ENCODE measurements at places on chromosomes 5 and 9.

GRCh38 chr9:115200711-115201505 is 83.0 kb upstream of the TNC start:
- DNase-seq = no peak

DNA sequence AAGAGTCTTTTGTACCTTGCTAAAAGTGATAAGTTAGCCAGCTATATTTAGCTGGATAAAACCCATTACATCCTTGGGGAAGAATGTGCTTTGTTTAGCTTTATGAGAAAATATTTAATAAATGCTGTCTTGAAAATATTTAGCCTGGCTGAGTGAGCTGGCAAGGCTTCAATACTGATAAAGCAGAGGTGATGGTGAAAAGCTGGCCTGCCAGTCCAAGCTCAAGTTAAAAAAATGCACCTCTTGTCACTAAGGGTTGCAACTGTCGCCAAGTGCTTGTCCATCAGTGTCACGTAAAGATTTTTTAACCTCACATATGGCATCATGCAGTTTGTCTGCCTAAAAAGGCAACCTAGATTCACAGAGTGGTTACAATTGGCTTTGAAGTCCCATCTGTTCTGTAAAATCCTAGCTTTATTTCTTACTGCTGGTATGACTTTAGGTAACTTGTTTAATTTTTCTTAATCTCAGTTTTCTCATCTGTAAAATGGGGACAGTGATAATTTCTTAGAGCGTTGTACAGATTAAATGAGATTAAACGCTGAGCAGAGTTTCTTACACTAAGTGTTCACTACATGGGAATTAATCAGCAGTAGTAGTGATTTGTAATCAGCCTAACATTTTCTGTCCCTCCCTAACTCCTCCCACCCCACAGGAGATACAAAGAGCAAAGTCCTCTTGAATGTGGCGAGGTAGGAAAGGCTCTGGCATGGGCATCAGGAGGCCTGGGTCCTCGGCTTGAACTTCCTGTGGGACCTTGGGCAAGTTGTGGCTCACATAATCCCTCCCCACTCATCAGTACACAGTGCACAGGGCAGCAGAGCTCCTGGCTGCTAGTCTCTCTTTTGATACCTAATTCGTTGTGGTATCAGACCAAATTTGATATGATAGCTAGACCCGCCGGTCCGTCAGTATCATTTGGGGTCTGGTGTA is 48.7 kb downstream of the PIK3R1 start:
- no peak for DNase-seq

- peak; percentile 48 for DNase-seq
These were observed 56.7 kb upstream of the SLC28A3 start for GRCh38 chr9:84397151-84397728.

DNA sequence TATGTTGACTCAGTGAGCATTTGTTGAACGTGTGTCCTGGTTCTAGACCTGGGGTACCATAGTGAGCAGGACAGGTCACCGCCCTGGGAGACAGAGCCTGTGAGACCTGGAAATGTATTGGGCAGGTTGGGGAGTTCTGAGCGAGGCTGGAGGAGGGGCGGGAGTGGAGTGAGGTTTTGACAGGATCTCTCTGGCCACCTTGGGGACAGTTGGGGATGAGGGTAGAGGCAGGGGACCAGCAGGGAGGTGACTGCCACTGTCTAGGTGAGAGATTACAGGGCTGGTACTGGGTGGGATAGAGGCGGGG is 7.4 kb downstream of the WNK2 start:
- DNase-seq = no peak

DNA sequence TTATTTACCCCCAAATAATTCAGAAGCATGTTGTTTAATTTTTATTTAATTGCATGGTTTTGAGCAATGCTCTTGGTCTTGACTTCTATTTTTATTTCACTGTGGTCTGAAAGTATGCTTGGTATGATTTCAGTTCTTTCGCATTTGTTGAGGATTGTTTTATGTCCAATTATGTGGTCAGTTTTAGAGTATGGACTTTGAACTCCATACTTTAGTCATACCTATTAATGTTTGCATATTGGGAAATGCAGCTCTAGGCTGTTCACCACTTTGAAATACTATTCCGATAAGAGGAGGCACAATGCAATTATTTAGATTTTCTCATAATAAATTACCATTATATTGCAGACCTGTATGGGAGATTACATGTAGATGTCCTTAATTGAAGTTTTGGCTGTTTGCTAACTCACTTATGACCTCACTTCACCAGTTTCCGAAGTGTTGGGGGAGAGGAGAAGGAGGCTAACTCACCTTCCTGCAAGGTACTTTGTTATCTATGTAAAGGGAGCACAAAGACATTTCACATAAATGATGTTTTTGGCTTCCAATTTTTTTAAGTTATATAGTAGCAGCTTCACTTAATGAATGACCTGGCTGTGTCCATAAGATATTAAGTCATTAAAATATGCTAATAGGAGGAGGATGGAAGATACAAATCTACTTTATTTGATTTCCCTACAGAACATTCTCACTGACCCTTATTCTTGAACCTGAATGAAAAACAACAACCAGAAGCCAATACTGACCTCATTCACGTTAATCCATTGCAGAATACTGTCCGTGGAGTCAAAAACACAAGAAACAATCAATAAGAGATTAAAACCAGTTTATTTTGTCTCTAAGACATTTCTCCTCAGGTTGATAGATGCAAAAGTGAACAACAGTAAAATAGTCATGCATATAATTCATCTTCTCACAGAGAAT is 970.3 kb upstream of the ARRDC3 start:
- no peak for DNase-seq

DNA sequence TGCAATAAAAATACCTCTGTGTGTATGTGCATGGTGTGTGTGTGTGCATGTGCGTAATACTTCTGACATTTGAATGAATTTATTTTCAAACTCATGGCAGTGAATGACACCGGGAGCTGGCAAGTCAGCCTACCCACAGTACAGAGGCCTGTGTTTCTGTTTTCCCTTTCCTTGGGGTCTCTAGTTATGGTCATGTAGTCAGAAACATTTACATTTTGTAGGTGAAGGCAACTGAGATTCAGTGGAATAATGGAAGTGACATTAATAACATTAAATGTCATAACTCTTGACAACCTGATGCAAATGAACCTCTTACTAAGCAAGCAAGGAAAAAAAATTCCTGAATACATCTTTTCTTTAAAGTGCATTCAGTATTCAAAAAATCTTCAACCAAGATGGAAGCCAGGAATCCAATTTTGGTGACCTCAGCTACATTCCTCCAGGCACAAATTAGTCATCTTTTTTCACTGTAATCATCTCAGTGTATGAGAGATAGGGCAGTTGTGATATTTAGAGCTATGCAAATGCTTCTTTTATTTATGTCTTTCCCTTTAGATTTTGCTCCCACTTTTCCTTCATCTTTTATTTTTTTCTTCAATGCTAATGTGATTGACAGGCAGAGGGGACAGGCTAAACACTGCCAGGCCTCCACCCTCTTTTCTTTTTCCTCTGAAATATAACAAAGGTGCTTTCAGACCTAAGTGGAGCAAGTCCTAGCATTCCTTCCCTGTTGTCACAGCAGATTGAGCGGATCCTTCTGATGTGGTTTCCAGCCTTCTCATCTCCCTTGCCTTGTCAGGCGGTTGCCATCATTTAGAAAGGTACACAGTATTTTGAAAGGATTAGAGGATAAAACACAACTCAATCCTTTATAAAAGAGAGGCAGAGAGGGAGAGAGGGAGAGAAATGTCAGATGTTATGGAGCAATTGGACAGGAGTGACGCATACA is 569.8 kb upstream of the ADAMTS16 start:
- DNase-seq = no peak

GRCh38 chr5:178587763-178588611 is 2.2 kb downstream of the COL23A1 start:
- no peak for DNase-seq

DNA sequence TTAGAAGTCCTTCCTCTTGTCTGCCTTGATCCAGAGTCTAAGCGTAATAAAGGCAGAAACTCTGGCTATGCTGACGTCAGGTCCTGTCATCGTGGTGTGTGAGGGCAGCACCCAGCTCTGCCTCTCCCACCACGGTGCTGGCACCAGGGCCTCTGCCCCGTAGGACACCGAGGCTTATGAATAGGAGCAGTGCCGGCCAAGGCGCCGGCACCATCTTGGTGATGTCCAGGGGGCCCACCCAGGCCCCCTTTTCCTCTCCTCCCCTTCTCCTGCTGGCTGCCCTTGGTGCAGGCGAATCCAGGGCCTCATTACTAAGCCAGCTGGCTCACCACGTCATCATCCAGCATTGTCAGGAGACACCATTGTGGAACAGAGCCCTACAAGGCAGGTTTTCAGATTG is 252.3 kb downstream of the FANCC start:
- no peak for DNase-seq

GRCh38 chr5:118236108-118236849 is 752.1 kb downstream of the DTWD2 start:
- DNase-seq = no peak

- no peak for DNase-seq
These were observed 23.3 kb upstream of the CPLANE1 start for GRCh38 chr5:37272511-37272910.

GRCh38 chr9:93906195-93906880 is 48.8 kb downstream of the BARX1 start:
- no peak for DNase-seq

DNA sequence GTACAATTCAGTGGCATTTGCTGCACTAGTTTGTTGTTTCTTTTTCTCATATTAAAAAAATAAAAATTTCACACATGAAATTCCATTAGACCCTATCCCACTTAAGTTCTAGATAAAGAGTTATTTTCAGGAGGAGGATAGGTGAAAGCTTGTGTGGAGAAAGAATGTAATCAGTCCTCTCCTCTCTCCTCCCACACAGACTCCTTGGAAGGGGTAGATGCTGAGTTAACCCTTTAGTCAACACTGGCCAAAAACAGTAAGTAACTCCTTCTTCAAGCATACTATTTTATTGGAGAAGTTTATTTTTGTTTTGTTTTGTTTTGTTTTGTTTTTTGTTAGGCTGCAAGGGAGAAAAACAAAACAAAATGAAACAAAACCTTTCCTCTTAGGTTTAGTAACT is 30.6 kb upstream of the LMNB1 start:
- DNase-seq = no peak

GRCh38 chr5:114417519-114417918 is 55.6 kb downstream of the KCNN2 start:
- no peak for DNase-seq

- DNase-seq = peak; percentile 22
These were observed 405.4 kb upstream of the ACTBL2 start for GRCh38 chr5:57887851-57888621.

GRCh38 chr5:78288246-78288645 is 6.3 kb downstream of the AP3B1 start:
- DNase-seq = no peak

GRCh38 chr5:13910201-13910600 is 34.3 kb downstream of the DNAH5 start:
- no peak for DNase-seq

DNA sequence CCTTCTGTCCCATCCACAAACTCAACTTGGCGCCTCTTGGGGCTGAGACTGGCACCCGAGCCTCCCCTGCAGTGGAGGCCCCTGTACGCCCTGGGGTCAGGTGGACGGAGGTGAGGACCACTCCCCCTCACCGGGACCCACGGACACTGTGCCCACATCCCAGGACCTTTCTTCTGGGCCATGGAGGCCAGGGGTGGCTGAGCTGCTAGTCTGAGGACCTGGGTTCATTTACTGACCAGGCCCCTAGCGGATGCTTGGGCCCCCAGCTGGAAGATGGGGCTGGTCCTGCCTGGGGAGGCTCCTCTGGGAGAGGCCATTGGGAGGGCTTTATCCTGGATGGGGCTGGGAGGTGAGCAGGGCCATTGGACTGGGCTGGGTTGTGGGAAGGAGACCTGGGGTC is 16.9 kb upstream of the SLC6A19 start:
- DNase-seq = no peak

- no peak for DNase-seq
These were observed 50.0 kb upstream of the LRRTM2 start for GRCh38 chr5:138925090-138925635.

DNA sequence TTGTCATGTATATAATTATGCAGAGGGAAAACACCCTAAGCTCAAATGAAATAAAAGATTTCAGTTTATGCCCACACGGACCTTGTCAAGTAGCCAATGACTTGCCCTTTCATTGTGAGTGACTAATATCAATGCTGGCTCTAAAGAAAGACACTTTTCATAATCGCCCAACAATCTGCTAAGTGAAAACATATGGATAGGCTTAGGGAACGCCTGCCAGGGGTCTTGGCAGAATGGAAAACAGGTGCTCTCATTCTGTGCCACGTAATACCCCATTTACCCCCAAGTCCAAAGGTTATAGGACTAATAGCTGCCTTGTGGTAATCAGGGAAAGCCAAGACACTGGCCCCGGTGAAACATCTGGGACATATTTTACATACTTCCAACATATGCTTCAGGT is 157.7 kb downstream of the SLF1 start:
- DNase-seq = no peak

GRCh38 chr5:151699071-151699901 is 12.6 kb upstream of the SPARC start:
- no peak for DNase-seq

DNA sequence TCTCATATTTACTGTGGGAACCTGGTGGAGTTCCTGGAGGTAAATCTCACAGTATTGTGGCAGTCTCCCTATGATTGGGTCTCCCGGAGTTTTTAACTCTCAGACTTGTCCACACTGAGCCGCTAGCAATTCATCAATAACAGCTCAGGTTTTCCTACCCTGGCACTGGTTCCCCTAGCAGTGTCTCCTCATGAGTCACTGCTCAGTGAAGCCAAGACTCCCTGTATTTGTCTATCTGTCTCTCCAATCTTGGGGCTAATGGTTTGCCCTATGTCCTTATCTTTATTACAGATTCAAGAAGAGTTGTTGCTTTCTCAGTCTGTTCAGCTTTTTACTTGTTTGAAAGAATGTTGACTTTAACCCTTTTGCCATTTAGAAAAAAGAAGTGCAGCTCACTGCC is 176.7 kb upstream of the FGF10 start:
- DNase-seq = no peak

- DNase-seq = no peak
These were observed 270.9 kb downstream of the HSPA4 start for GRCh38 chr5:133322743-133323142.

DNA sequence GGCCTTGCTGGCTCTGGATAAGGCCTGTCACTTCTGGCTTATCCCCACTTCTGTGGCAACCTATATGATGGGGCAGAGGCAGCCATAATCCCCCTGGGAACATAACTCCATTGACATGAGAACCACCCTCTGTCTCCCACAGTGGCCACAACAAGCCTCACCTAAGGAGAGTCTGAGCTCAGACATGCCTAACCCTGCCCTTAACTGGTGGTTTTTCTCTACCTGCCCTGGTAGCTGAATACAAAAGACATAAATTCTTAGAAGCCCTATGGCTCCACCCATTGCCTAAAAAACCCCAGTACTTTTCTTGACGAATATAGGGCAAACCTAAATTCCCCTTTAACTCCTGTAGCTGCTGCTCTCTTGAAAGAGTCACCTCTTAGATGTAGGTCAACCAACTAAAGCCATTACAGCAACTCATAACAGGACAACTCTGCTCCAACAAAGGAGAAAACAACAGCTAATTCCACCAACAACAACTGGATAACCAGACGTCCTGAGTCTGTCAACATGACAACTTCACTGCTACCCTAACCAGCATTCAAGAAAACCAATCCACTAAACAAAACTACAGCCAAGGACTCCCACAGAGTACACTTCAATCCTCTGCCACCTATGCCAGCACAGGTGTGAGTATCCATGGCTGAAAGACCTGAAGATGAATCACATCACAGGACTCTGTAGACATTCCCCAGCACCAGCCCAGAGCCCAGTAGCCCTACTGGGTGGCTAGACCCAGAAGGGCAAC is 427.7 kb downstream of the PRELID2 start:
- no peak for DNase-seq

- DNase-seq = no peak
These were observed 12.7 kb downstream of the STK10 start for GRCh38 chr5:172175263-172175719.

Measured in tibial nerve (tissue), 4 donors.